ENCODE measurements at places on chromosomes 11 and 22.
A peak's percentile ranks its signal among the peaks of the same experiment; 100 is the strongest.

GRCh38 chr11:115581871-115582639 is 77.8 kb upstream of the CADM1 start:
- no peak for DNase-seq

- DNase-seq: no peak
These were observed 241.4 kb downstream of the BRD1 start for GRCh38 chr22:49586244-49586748.

DNA sequence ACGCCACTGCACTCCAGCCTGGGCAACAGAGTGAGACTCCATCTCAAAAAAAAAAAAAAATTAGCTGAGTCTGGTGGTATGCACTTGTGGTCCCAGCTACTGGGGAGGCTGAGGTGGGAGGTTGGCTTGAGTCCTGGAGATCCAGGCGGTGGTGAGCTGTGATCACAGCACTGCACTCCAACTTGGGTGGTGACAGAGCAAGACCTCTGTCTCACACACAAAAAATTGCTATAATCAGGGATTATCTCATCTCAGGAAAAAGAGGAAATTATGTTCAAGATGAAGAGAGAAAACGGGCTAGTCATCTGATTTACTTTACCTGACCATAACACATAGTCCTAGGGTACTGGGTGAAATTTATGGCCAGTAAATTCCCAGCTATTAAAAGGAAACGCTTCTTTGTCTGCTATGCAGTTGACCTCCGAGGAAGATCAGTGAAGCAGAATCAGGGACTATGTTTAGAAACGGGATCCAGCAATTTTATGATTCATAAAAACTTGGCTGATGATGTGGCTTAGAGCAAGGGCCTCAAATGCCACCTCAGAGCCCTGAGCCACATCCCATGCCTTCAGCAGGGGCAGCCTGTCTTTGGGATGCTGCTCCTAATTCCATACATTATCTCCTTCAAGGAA is 386.2 kb downstream of the NTM start:
- no peak for DNase-seq

DNA sequence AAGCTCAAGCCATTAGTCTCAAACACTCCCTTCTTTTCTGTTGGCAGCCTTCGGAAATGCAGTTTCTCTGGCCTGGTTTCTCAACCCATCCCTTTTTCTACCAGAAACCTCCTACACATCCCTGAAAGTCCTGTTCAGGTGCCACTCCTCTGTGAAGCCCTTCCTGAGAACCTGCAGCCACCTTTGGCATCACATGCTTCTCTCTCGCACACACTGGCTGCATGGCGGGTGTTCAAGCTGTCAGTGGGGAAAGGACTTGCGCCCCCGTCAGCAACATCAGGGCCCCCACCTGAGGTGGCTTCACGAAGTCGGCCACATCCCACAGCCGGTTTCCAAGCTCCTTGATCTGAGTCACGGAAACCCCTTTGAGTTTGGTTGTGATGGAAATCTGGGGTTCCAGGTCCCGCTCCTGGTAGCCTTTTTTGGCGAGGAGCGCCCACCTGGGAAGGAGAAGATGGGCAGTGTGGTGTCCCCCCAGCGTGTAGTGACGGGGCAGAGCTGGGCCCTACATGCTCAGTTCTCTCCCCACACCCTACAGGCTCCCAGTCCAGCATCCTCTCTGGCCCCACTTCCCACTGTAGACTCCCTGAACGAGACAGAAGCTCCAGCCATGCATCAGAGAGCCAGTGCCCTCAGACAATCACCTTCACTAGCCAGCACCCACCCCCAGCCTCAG is 1.7 kb upstream of the LRRC74B start:
- no peak for DNase-seq

DNA sequence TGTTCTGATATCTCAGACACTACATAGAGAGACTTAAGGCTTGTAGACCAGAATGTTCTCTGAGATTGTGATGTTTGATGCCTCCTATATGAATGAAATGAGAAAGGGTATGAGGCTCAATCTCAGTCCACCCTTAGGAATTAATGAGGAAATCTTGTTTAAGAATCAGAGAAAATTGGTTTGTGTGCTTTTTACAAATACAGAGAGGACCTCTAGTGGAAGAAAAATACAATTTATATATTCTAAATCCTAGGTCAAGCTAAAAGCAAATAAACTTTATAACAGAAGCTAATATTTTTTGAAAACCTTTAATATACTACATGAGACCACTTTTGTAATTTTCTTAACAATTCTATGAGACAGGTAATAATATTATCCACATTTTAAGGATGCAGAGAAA is 5.0 kb upstream of the OR52H1 start:
- no peak for DNase-seq

DNA sequence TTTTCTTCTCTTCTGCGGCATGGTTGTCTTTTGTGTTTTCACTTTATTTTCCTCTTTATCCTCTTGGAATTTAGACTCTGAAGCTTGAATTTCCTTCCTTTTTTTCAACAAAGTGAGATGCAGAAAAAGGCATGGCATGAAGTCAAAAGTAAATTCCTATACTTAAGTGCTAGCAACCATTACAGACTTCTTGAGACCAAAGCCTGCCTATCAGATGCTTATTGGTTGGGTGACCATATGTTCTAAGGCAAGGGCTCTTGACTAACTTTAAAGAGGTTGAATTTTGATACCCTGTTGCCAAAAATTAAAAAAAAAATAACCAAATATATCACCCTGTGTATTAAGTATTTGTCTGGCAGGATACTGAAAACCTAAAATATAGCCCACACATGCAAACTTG is 237.4 kb downstream of the TMEM135 start:
- no peak for DNase-seq

DNA sequence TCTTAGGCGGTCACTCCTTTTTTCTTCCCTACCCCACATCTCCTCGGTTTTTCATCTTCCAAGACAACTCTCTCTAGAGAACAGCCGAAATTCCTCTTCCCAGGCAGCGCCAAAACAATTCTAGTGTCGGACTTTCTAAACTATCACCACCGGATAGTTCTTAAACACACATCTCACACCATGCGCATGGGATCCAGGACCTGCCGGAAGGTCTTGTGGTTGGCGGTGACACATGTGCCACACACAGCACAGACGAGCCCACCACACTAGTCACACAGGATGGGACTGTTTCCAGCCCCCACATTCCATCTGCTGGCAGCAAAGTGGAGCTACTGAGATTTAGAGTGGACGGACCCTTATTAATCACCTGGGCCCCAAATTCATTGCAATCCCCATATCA is 614.9 kb upstream of the CADM1 start:
- no peak for DNase-seq

DNA sequence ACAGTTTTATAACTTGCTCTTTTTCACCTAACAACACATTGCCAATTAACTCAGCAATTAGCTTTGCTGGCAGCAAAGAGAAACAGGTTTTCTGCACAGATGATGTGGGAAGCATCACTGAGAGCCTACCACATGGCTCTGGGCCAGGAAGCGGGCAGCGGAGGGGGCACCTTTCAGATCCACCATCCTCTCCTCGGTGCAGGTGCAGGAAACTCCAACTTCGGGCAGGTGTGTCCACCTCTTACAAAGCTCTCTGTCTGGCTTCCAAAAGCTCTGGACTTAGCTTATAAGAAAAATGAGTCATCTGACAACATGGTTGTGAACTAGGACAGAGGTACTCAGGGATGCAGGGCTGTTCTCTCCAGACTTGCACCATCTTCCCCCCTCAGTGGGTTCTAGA is 77.0 kb downstream of the RPS6KA4 start:
- DNase-seq: no peak

DNA sequence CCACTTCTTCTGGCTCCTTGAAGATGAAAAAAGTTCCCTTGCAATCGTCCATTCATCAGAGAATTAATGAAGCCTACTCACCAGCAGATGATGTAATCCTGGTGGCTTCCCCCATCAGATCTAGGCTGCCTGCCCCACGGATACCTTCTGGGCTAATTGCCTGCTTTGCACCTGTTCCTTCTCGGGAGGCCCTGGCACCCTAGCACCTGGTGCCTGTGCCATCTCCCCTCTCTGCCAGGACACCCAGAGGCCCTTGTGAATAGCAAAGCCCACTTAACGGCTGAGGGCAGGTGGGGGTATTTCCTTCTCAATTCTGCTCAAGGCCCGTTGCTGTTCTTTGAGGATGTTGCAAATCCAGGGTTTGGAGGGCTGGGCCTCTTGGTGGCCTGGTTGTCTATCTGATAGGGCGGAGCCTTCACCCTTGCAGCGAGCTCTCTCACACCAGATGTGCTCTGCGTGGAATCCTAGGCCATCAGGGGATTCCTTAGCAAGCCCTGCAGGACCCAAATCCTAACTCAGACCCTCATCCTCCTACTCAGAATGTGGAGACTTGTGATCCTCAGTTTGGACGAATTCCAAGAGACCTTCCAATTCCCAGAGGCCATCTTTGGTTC is at the start of gene LMO2:
Gene LMO2 (minus strand): TSS at position 363 of the 614 bp plus-strand sequence. CDS start 22,360 bp downstream, outside the sequence.
- DNase-seq: no peak

DNA sequence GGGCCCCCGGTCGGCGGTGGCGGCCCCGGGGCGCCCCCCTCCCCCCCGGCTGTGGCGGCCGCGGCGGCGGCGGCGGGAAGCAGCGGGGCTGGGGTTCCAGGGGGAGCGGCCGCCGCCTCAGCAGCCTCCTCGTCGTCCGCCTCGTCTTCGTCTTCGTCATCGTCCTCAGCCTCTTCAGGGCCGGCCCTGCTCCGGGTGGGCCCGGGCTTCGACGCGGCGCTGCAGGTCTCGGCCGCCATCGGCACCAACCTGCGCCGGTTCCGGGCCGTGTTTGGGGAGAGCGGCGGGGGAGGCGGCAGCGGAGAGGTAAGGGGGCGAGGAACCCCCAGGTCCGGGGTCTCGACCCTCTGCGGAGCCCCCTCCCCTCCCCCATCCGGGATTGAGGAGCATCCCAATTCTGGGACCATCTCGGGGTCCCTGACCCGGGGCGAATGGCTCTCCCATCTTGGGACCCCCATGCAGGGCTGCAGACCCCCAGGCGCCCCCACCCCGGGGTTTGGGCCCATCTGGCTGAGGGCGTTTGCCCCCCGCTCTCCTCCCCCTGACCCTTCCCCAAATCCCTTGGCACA is 431 bp downstream of the KMT2A start:
- DNase-seq: no peak

DNA sequence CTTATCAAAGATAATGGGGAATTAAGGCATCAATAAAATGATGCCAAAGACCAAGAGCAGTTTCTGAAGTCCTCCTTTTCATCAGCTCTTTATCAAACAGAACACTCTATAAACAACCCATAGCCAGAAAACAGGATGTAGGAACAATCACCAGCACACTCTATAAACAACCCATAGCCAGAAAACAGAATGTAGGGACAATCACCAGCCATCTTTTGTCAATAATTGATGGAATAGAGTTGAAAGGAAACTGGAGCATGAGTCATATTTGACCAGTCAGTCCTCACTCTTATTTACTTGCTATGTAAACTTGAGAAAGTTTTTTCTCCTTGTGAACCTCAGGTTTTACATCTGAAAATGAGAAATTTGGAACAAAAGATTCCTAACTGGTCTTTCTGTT is 10.0 kb downstream of the MS4A2 start:
- no peak for DNase-seq

DNA sequence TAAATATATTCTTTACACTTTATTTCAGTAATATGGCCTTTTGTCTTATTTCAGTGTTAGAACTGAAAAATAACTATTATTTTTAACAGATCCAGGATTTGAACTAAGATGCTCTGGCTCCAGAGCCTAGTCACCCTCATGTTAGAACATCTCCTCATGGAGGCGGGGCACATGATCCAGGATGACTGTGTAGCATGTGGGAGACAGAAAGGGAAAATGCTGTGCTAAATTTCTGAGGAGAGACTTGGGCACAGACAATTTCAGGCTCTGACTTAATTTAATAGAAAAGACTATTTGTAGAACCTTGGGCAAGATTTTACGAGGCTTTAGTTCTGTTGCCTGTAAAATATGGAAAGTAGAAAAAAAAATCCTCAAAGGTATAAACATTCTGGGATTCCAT is 24.1 kb downstream of the CTSC start:
- DNase-seq: no peak

GRCh38 chr11:17855531-17856290 is 121.1 kb downstream of the KCNC1 start:
- DNase-seq: no peak

GRCh38 chr11:71452199-71453036 is 585 bp upstream of the NADSYN1 start:
- DNase-seq: peak; percentile 32

- no peak for DNase-seq
These were observed 46.5 kb downstream of the NFAM1 start for GRCh38 chr22:42385696-42386095.

DNA sequence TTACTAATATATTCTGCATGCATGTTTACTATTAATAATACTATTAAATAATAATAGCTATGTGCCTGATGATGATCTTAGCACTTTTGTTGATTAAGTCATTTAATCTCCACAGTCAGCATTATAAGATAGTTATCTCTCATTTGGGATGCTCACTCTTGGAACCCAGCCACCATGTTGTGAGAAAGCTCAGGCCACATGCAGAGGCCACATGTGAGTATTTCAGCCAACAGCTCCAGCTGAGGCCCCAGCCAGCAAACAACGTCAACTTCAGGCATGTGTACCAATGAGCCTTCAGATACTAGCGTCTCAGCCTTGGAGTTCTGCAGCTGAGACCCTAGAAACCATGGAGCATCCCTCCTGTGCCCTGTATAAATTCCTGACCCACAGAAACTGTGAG is 798.1 kb upstream of the LRRC4C start:
- DNase-seq: no peak

DNA sequence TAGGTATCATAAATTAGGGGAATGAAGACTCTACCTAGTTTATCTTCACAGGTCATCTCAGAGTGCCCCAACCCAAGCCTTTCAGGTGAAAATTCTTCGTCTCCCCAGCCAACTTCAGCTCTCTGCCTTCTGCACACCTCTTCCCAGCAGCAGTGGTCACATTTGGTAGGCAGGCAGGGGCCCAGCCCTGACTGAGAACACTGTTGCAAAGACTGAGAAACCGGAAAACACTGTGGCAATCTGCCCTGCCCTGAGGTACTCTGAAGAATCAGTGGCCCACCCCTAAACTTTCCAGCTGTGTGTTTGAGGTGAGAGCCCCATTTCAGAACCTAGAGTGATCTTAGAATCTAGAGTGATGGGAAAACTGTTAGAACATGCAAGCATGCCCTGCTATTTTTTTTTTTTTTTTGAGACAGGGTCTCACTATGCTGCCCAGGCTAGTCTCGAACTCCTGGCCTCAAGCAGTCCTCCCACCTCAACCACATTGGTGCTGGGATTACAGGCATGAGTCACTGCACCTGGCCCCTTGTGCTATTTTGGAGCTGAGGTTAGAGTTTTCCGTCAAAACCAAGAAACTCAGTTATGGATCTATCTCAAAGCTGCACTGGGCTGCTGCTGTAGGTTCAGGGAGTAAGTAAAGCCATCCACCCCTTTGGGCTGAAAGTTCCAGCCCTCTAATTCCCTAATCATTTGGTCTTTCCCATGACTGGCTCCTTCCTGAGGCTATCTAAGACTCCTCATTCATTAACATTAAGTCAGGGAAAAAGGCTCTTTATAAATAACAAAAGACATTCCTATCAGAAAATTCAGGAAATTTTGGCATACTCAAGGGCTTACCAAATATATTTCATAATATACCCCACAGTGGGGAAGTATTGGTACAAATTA is 1.7 kb upstream of the LDHA start:
- DNase-seq: no peak
